ENCODE measurements at places on chromosomes 4 and X. TPM values are rescaled to one million over a fixed set of nuclear protein-coding genes. Genes with fewer than 3 reads are reported as not detected.

USP51 gene
- total RNA-seq, result 0.57 TPM

FUNDC1 gene
- total RNA-seq, result 23.7 TPM

ACE2 gene
- total RNA-seq, result not detected

BMPR1B gene
- 5.0 TPM for total RNA-seq

TLR1 gene
- 0.56 TPM for total RNA-seq

TCEAL6 gene
- total RNA-seq, result not detected

TCEAL2 gene
- not detected for total RNA-seq

MGAT4D gene
- total RNA-seq, result not detected

PPP1R3F gene
- 3.0 TPM for total RNA-seq

AWAT2 gene
- total RNA-seq, result not detected

APOOL gene
- total RNA-seq, result 8.6 TPM

PLP1 gene
- total RNA-seq, result not detected

MMGT1 gene
- total RNA-seq, result 16.6 TPM

IL21 gene
- not detected for total RNA-seq

AKAP14 gene
- not detected for total RNA-seq

SMR3B gene
- not detected for total RNA-seq

IL15 gene
- total RNA-seq, result 12.5 TPM

XPNPEP2 gene
- not detected for total RNA-seq

ZCCHC12 gene
- total RNA-seq, result 0.19 TPM

TMEM150C gene
- total RNA-seq, result 1.3 TPM

IRS4 gene
- total RNA-seq, result not detected

QDPR gene
- total RNA-seq, result 49.1 TPM

ZNF157 gene
- total RNA-seq, result not detected

MAGEA12 gene
- 0.17 TPM for total RNA-seq

FGF5 gene
- total RNA-seq, result 0.79 TPM

SLC10A7 gene
- total RNA-seq, result 2.3 TPM

SH3RF1 gene
- total RNA-seq, result 9.0 TPM

GAGE2A gene
- not detected for total RNA-seq

CASP6 gene
- total RNA-seq, result 15.7 TPM

FAM47C gene
- not detected for total RNA-seq

SSX2B gene
- total RNA-seq, result not detected

HTN1 gene
- not detected for total RNA-seq

HADH gene
- total RNA-seq, result 22.1 TPM

P2RY4 gene
- total RNA-seq, result not detected

TAF7L gene
- 0.16 TPM for total RNA-seq

PTPN13 gene
- total RNA-seq, result 4.8 TPM

ASB12 gene
- total RNA-seq, result not detected

JAKMIP1 gene
- not detected for total RNA-seq

GAGE1 gene
- not detected for total RNA-seq

PPP2R2C gene
- 33.5 TPM for total RNA-seq

HS3ST1 gene
- 0.45 TPM for total RNA-seq

BEX1 gene
- not detected for total RNA-seq

CXCL11 gene
- total RNA-seq, result 0.18 TPM

CLGN gene
- total RNA-seq, result 4.2 TPM

EIF1AX gene
- 97.2 TPM for total RNA-seq

EFHC2 gene
- total RNA-seq, result 0.21 TPM

KDR gene
- 0.03 TPM for total RNA-seq

VSIG4 gene
- not detected for total RNA-seq

OCIAD2 gene
- 110 TPM for total RNA-seq

CHRDL1 gene
- 0.06 TPM for total RNA-seq

CCNG2 gene
- total RNA-seq, result 6.8 TPM

DKK2 gene
- not detected for total RNA-seq

BEX5 gene
- not detected for total RNA-seq

DGAT2L6 gene
- not detected for total RNA-seq
